Germinal center (tissue), 1 donor: ENCODE measurements at places on chromosomes 3 and 15.

- no peak for DNase-seq
These were observed 8.4 kb upstream of the LEKR1 start for GRCh38 chr3:156817646-156818272.

GRCh38 chr3:53137835-53138446 lies 7.7 kb upstream of the RFT1 start:
- no peak for DNase-seq

- peak; percentile 78 for DNase-seq
These were observed 71.5 kb upstream of the PLXNA1 start for GRCh38 chr3:126911162-126912026.

- peak; percentile 91 for DNase-seq
These were observed at the start of gene CRBN for GRCh38 chr3:3179407-3180094. CRBN (minus strand) TSS chr3:3179691; CDS start chr3:3179687, 4 bp downstream.
